Activated T-cell treated with anti-CD3 and anti-CD28 coated beads for 1 hour (primary cell): ENCODE measurements at places on chromosomes 13 and 19.

DNA sequence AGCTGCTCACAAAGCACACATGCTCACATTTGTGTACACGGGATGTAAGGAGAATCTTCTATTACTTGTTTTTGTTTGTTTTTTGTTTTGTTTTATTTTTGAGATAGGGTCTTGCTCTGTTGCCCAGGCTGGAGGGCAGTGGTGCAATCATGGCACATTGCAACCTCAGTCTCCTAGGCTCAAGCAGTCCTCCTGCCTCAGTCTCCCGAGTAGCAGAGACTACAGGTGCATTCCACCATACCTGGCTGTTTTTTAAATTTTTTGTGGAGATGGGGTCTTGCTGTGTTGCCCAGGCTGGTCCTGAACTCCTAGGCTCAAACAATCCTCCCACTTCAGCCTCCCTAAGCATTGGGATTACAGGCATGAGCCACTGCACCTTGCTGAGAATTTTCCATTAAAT is 41.8 kb downstream of the KCNC3 start:
- DNase-seq, result no peak

DNA sequence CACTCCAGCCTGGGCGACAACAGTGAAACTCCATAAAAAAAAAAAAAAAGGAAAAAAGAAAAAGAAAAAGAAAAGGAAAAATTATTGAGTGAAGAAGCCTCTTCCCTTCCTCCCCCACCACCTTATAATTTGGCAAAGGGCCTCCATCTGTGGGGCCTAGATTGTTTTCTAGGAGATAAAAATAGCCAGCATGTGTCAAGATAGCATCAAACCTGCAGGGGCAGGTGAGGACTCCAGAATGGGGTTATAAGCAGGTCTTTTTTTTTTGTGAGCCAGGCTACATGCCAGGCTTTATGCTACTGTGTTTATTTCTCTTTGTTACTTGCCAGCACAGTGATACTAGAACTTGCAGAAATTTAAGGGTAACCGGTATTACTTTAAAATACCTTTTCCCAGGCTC is 11.7 kb upstream of the TRIM13 start:
- no peak for DNase-seq

- DNase-seq, result no peak
Observed at GRCh38 chr13:26551255-26551860, 6.1 kb upstream of the WASF3 start.

- no peak for DNase-seq
Observed at GRCh38 chr13:53052675-53053074, 24.1 kb downstream of the OLFM4 start.

DNA sequence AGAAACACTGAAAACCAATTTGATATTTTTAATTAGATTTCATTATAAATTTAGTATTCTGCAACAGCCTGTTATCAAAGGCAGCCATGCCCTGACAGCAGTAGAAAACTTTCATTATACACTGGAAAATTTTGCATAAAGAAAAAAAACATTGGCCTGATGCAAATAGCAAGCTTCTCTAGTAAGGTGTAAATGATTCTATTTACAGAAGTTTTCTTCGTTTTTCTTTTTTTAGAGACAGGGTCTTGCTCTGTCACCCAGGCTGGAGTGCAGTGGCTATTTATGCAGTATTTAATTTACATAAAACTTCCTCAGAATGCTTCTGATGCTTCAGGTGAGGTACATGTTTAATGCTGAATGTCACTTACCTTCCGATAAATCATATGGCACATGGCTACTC is 67.0 kb downstream of the ABCC4 start:
- DNase-seq, result no peak

GRCh38 chr13:105327581-105328126 is 1207.8 kb downstream of the EFNB2 start:
- DNase-seq, result no peak

DNA sequence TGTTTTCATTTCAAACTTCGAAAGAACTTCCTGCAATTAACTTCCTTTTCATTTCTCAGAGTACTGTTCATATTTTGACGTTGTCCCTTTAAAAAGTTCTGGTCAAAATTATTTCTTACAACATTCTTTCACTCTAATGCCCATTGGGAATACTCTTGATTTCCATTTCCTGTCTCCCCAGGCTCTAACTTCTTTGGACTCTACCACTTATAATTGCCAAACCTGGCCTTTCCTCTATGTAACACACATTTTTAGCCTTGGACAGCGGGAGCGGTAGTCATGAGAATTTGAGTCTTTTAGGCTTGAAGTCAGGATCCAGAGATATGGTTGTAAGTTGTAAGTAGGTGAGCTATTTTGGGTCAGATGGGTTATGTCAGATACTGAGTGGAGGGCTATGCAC is 163.5 kb upstream of the SPRY2 start:
- no peak for DNase-seq

DNA sequence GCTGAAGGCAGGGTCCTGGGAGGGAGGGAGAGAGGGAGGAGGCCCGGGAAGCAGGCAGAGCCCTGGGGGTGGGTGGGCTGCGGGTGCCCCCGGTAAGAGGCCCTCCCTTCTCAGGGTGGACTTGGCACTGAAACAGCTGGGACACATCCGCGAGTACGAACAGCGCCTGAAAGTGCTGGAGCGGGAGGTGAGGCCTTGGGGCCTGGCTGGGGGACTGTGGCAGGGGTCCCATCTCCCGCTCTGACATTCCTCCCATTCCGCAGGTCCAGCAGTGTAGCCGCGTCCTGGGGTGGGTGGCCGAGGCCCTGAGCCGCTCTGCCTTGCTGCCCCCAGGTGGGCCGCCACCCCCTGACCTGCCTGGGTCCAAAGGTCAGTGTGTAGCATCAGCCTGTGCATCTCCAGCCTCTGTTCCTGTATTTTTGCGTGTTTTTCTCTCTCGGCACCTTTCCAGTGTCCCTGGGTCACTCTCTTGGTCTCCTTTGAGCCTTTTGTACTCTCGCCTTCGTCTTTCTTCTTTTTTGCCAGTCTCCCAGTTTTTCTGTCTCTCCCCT is 53.4 kb downstream of the TRPM4 start:
- DNase-seq, result no peak

DNA sequence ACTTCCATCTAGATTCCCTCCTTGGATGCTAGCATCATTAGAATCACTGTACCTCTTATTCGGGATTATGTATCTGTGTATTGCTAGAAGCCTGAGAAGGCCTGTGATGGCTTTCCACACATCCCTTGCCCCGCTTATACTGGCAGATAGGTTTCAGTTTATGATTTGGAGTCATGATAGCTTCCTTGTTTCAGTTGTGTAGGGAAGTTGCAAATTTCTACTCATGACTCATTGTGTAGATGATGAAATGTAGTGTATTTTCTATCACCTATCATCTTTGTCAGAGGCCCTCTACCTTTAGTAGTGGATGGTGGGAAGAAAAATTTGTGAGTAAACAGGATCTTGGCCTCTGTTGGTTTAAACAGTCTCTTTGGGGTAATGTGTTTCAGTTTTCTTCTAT is 165.2 kb downstream of the GGACT start:
- no peak for DNase-seq

GRCh38 chr19:28915737-28916460 is 297.1 kb downstream of the UQCRFS1 start:
- no peak for DNase-seq

GRCh38 chr19:39167461-39168257 is 29.1 kb upstream of the NCCRP1 start:
- DNase-seq, result no peak

DNA sequence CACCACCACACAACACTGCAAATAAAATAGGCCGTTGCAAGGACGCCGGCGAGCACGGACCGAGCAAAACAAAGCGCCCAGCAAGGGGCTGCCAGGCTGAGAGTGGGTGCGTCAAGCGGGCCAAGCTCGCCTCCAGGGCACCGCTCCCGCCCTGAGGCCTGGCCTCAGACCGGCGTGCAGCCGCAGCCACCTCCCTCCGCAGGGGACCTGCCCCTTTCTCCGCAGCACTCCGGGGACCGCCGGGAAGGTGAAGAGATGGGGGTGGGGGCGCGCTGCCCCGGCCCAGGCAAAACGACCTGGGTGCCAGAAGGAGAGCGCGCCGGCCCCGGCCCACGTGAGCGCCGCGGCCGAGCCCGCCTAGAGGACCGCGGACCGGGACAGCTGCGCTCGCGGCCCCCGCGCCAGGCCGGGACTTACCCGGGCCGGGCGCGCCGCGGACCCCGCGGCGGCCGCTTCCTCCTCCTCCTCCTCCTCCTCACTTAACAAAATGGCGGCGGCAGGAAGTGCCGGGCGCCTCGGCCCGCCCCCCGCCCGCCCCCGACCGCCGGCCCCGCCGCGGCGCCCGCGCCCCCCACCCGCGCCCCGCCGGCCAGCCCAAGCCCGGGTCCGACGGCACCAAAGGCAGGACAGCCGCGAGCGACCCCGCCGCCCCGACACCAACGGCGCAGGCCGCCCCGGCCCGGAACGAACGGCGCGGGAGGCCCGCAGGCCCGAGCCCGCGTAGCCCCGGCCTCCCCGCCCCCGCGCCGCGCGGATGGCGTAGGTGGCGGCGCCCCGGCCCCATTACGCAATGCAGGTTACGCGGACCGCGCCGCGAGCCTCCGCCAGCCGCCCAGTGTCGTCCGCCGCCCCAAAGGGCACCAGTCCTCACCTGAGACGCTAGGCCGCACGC is 674 bp downstream of the BRD4 start:
- peak; percentile 44 for DNase-seq

DNA sequence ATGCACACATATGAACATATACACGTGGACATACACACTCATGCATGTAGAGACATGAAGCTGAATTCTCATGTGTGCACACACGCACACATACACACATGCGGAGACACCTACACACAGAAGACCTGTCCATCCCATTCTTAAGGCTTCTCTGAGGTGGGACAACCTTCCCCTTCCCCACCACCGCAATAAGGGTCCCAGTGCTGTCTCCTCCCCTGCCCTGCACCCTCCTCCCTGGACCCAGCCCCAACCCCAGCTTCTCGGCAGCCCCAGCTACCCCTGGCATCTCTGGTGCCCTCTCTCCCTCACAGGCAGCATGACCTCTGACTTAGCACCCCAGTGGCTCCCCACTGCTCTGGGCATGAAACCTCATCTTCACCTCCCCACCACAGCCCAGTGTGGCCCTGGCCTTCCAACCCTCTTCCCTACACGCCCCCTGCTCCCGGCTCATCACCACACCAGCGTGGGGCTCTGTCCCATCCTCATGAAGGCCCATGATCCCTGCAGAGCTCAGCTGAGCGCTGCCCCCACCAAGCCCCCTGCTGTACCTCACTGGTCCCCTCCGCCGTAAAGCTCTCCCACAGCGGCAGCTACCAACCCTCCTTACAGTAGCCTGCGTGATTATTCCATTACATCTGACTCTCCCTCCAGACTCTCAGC is 204.1 kb upstream of the ZNF536 start:
- DNase-seq, result no peak

DNA sequence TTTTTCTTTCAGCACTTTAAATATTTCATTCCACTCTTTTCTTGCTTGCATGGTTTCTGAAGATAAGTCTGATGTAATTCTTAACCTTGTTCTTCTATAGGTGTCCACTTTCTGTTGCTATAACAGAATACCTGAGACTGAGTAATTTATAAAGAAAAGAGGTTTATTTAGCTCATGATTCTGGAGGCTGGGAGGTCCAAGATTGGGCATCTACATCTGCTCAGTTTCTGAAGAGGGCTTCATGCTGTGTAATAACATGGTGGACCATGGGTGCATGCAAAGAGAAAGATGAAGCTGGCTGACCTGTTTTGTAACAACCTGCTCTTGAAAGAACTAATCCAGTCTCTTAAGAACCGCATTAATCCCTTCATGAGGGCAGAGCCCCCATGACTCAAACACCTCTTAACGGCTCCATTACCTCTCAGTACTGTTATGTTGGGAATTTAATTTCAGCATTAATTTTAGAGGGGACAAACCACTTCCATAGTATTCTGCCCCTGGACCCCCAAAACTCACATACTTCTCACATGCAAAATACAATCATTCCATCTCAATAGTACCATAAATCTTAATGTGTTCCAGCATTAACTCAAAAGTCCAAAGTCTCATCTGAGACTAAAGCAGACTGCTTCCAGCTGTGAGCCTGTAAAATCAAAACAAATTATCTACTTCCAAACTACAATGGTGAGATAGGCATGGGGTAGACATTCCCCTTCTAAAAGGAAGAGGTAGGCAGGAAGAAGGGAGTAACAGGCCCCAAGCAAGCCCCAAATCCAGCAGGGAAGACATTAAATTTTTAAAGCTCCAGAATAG is 9.6 kb upstream of the FGF9 start:
- no peak for DNase-seq

- DNase-seq, result no peak
Observed at GRCh38 chr19:14582894-14583340, at the start of gene CLEC17A. Gene CLEC17A (plus strand): TSS chr19:14583084. CDS start chr19:14583161, 77 bp downstream.

DNA sequence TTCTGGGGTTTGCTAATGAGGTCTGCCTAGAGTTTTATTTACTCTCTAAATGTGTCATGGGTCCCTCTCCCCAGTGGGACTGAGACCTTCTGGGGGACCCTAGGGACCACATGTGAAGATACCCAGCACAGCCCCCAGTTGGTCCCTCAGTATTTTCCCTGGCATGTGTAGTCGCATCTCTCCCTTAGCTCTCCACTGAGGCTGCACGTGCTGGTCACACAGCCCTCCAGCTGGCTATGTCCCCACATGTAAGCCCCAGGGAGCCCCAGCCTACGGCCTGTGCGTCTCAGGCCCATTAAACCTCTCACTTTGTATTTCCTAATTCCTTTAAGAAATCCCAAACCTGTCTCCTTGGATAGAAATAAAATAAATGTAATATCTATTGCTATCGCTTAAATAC is 189.6 kb upstream of the TSHZ3 start:
- no peak for DNase-seq

GRCh38 chr19:28463493-28464053 is 749.4 kb downstream of the UQCRFS1 start:
- DNase-seq, result no peak

GRCh38 chr19:16039081-16039480 is 37.2 kb upstream of the TPM4 start:
- DNase-seq, result no peak

DNA sequence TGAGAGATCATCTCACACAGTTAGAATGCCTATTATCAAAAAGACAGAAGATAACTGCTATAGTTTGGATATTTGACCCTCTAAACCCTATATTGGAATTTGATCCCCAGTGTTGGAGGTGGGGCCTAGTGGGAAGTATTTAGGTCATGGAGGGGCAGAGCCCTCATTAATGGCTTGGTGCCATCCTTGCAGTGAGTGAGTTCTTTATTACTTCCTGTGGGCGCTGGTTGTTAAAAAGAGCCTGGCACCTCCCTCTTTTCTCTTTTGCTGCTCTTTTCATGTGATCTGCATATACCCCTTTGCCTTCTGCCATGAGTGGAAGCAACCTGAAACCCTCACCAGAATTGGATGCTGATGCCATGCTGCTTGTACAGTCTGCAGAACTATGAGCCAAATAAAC is 66.8 kb downstream of the TDRD3 start:
- no peak for DNase-seq

- no peak for DNase-seq
Observed at GRCh38 chr13:61831026-61831425, 415.4 kb upstream of the PCDH20 start.

- no peak for DNase-seq
Observed at GRCh38 chr19:31119951-31120690, 229.1 kb downstream of the TSHZ3 start.

DNA sequence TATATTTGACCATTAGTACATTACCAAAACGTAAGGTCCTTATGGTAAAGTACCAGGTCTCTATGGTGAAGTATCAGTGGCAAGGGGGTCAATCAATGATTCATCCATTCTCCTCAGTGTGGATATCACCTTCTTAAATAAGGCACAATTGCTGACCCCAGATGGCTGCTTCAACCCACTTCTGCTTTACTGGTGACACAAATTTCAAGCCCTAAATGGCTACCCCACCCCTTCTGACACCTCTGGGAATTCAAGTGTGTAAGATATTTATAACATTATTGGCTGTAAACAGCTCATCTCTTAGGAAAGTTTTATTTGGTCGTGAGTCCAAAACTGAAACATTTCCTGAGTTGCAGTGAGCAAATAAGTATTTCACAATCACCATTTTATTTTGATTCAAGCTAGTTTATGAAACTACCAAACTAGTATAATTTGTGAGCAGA is 7.9 kb upstream of the WBP4 start:
- DNase-seq, result no peak
